ENCODE measurements at places on chromosomes 4 and X. TPM values are rescaled to one million over a fixed set of nuclear protein-coding genes. Genes with fewer than 3 reads are reported as not detected.

GPRIN3 gene
- total RNA-seq, result 5.4 TPM

RBM46 gene
- not detected for total RNA-seq

TMEM31 gene
- not detected for total RNA-seq

KDR gene
- total RNA-seq, result 14.5 TPM

P2RY8 gene
- total RNA-seq, result 2.8 TPM

- DNase-seq, result peak; percentile 70
Observed at GRCh38 chr4:3414421-3415279, 27.1 kb upstream of the HGFAC start.

GRCh38 chrX:18707426-18708049, at the start of gene PPEF1:
TSS of gene PPEF1 (plus strand) at chrX:18707645. CDS start at chrX:18707781, 136 bp downstream.
- DNase-seq, result no peak

GRCh38 chr4:145904413-145905177, 34.0 kb downstream of the ZNF827 start:
- DNase-seq, result no peak

DNA sequence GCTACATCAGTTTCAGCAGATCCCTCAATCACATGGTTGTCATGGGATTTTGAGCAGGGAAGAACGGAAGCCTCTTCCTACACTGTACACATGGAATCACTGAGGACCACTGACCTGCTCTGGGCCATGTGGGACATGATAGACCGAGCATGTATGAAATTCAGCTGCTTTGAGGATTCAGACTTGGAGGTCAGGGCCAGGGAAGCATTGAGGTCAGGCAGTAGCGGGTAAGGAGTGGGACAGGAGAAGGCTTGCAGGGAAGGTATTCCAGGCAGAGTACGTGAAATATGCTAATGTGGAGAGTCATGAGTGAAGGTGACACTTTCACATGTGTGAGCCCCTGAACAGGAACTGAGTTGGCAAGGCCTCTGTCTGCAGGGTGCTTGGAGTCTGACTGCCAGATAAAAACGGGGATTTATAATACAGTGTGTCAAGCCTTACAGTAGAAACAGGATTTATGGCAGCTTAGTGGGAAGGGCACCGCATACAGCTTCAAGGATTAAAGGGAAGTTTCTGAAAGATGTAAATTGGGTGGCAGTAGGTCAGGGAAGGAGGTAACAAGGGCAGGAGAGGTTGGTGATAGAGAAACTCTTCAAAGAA, 111.7 kb downstream of the STK32B start:
- DNase-seq, result no peak

DNA sequence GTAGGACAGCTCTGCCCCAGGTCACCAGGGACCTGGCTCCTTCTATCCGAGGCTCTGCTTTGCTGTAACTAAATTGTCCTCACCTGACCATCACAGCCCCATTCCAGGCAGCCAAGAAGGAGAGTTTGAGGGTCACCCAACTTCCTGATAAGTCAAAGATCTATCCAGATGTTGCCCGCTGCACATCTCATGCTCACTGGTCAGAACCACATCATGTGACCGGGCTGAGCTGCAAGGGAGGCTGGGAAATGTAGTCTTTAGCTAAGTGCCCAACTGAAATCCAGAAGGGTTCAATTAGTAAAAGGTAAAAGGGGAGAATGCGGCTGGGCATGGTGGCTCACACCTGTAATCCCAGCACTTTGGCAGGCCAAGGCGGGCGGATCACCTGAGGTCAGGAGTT, 18.4 kb downstream of the HMX1 start:
- no peak for DNase-seq

DNA sequence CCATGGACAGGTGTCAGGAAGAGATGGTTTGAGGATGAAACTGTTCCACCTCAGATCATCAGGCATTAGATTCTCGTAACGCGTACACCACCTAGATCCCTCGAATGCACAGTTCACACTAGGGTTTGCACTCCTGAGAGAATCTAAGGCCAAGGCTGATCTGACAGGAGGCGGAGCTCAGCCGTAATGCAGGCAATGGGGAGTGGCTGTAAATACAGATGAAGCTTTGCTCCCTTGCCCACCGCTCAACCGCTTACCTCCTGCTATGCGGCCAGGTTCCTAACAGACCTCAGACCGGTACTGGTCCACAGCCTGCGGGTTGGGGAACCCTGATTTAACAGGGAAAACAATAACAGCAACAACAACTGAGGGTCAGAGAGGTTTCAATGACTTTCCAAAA, 2.0 kb upstream of the TEC start:
- DNase-seq, result no peak

DNA sequence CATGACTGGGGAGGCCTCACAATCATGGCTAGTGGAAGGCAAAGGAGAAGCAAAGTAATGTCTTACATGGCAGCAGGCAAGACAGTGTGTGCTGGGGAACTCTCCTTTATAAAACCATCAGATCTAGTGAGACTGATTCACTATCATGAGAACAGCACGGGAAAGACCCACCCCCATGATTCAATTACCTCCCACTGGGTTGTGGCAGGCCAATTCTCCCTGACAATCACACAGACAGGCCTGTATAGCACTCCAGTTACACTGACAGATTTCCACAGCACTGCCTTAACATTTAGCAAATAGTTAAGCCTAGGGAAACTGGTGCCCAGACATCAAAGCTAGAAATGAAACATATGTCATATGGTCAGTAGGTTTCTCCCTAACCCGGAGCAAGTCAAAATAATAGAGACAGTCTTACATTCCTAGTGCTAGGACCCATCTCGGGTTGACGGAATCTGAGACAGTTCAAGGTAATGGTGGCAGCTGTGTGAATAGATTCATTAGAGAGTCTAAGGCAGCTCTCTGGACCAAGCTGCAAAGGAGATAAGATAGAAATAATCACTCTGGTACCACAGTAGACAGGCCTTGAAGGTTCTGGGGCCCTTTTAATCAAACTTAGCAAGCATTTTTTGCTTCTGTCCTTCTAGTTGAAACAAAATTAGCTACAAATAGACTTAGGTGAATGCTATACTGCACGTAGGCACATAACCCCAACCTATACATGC, 9.4 kb upstream of the HERC5 start:
- no peak for DNase-seq

GRCh38 chr4:186823989-186824388, 100.3 kb upstream of the FAT1 start:
- no peak for DNase-seq

DNA sequence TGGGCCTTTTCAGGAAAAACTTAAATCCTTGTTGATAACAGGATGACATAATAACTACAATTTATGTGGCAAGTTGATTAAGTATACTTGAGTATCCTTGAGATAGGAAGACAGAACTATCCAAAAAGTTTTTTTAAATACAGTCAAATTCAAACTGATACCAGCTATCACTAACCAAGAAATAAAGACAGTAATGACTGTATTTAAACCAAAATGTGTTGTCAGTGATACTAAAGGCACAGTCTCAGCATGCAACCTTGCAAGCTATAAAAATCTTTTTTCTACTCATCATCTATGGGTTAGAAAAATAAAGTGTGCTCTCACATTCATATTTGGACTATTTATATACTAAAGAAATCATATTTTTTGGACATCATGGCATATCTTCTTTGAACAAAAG, 64.7 kb downstream of the PAPSS1 start:
- DNase-seq, result no peak

- DNase-seq, result no peak
Observed at GRCh38 chr4:180618396-180618795, 1624.8 kb upstream of the TENM3 start.

- DNase-seq, result peak; percentile 32
Observed at GRCh38 chr4:8356856-8357255, 83.7 kb downstream of the ACOX3 start.

GRCh38 chrX:479273-479981, 92.7 kb upstream of the PPP2R3B start:
- no peak for DNase-seq

- no peak for DNase-seq
Observed at GRCh38 chrX:65712005-65712806, 44.8 kb downstream of the MSN start.

DNA sequence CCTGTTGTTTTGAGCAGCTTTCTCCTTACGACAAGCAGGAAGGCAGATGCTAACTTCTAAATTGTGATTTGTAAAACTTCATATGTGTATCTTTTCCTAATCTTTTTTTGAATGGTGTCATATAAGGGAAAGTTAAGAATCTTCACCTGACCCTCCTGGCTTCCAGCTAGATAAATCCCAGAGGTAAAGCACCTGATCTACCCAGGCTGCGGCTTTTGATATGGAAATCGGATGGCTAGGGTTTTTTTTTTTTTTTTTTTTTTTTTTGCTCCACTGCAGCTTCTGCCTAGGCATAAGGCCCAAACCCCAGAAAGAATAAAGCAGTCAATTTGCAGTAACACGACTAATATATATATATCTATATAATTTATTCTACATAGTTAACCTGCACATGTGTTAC, 10.0 kb downstream of the MAB21L2 start:
- DNase-seq, result no peak

GRCh38 chr4:111979921-111980320, 165.3 kb upstream of the FAM241A start:
- no peak for DNase-seq

- DNase-seq, result no peak
Observed at GRCh38 chrX:7746856-7747255, 96.1 kb upstream of the VCX start.

- peak; percentile 60 for DNase-seq
Observed at GRCh38 chrX:40298572-40299479, 201.1 kb upstream of the BCOR start.

DNA sequence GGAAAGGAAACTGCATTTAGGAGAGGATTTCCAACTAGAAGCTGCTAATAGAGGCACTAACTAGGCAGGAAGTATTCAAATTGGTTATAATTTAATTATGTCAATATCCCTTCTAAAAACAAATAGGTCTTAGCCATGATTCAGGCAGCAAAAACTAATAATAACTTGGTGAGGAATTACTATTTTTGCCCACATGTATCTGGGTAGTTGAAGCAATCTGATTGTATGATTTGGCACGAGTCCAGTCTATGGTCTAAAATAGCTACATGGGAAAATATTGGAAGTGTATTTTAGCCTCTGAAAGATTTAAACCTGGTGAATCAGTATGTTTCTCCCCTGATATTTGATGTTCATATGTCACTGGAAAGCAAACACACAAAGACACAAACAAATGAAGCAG, 62.2 kb downstream of the MFAP3L start:
- no peak for DNase-seq

DNA sequence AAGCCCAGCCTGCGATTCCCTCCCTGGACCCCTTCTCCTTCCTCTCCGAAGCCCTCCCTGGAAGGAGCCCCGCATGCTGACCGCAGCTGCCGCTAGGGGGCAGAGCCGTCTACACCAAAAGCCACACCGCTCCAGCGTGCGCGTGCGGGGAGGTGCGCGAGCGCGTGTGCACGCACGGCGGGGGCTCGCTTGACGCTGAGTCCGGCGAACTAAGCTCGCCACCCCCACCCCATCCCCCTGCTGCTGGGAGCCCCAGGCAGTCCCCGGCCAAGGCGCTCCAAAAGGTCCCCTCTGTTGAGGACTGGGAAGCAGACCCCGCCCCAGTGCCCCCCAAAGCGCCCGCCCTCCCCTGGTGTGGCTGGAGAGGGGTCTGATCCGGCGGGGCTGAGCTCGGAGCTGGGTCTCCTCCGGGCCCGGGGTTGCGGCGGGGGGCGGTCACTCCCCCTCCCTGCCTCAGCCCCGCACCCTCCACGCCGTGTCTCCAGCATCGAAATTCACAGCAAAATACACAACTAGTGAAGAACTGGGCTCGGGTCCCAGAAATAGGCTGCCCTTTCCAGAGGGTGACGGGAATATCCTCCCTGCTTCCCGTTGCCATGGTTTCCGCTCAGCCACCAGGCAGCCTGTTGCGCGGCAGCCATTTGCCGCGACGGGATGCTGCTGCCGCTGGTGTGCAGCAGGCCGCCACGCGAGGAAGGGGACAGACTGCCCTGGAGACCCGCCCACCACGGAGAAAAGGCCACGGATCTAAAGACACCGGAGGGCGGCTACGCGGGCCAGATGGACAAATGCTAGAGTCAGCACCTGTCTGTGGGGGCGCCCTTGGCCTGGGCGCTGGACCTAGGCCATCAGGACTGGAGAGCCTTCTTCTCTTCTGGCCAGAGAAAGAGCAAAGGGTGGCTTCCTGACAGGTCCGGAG, 11.2 kb upstream of the CCNQ start:
- peak; percentile 88 for DNase-seq

GRCh38 chr4:40991908-40992307, 222.4 kb downstream of the APBB2 start:
- no peak for DNase-seq

DNA sequence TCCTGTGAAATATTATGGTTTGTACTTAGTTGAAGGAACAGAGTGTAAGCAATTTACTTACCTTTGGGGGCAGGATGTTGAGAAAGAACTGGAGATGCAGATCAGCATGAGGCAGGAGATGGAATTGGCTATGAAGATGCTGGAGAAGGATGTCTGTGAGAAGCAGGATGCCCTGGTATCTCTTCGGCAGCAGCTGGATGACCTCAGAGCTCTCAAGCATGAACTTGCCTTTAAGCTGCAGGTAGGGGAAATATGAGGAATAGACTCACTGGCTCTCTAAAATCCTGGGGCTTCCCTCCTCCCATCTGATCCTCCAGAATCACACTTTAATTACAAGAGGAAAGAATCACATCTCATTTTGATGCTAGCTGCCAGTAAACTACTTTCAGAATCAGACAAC, 51.0 kb downstream of the GRSF1 start:
- DNase-seq, result no peak

DNA sequence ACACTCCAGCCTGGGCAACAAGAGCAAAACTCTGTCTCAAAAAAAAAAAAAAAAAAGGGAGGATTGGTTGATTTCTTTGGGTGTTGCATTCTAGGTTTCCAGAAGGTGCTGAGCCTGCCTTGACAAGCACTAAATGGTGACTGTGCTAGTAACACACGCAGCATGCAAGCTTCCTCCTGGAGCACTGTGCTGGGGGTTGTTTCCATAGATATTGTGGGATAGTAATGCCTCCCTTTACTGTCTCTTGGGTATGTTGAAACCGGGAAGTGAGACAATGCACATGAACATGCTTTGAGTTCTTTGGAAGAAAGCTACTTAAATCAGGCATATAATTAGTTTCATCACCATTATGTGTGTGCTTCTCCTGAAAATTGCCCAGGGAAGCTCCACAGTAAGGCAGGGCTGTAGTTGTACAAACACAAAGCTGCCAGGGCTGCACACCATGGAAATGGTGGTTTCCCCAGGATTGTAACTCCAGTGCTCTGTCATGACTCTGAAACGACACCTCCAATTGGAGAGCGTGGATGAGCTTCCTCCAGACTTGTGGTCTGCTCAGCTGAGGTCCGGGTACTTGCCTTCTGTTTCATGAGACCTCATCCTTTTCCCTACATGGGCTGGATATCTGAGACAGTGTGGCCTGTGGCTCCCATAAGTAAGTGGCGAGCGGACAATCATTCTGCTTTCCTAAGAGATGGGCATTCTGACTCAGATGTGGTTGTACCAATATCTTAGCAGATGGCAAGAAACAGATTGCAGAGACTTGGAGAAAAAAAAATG, 31.5 kb upstream of the STOX2 start:
- no peak for DNase-seq
